ENCODE measurements at places on chromosomes 2 and 18.

- H3K27me3 ChIP-seq: no peaks in the 10 kb centered on the region
- no peaks in the 10 kb centered on the region for H3K4me1 ChIP-seq
- no peak for DNase-seq
- H3K27ac ChIP-seq: no peak overlapping the region
- no peak overlapping the region for H3K4me3 ChIP-seq
These were observed 558.2 kb upstream of the SALL3 start for GRCh38 chr18:78421392-78421791.

DNA sequence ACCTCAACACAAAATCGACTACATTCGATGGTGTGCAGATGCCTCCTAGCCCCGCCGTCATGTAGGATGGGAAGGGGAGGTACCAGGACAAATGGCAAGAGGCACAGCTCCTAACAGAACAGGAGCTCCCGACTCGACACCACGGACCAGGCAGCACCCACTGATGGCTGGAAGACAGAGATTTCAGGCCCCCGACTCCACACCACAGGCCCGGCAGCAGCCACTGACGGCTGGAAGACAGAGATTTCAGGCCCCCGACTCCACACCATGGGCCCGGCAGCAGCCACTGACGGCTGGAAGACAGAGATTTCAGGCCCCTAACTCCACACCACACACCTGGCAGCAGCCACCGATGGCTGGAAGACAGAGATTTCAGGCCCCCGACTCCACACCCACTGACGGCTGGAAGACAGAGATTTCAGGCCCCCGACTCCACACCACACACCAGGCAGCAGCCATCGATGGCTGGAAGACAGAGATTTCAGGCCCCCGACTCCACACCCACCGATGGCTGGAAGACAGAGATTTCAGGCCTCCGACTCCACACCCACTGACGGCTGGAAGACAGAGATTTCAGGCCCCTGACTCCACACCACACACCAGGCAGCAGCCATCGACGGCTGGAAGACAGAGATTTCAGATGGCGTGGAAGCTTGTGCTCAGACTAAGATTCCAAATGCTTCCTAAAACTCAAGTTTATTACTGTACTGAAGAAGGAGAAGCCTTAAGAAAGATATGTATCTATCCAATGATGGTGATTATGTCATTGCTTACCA lies 135.5 kb downstream of the EIPR1 start:
- peak overlapping the region; percentile 74 for H3K27ac ChIP-seq
- no peaks in the 10 kb centered on the region for H3K27me3 ChIP-seq
- no peak for DNase-seq
- H3K4me3 ChIP-seq: peak overlapping the region; percentile 3
- H3K36me3 ChIP-seq: peaks cover 13% of the 10 kb centered on the region

GRCh38 chr2:170950221-170950761 lies 21.2 kb downstream of the GORASP2 start:
- H3K27ac ChIP-seq: no peak overlapping the region
- no peak overlapping the region for H3K4me3 ChIP-seq

DNA sequence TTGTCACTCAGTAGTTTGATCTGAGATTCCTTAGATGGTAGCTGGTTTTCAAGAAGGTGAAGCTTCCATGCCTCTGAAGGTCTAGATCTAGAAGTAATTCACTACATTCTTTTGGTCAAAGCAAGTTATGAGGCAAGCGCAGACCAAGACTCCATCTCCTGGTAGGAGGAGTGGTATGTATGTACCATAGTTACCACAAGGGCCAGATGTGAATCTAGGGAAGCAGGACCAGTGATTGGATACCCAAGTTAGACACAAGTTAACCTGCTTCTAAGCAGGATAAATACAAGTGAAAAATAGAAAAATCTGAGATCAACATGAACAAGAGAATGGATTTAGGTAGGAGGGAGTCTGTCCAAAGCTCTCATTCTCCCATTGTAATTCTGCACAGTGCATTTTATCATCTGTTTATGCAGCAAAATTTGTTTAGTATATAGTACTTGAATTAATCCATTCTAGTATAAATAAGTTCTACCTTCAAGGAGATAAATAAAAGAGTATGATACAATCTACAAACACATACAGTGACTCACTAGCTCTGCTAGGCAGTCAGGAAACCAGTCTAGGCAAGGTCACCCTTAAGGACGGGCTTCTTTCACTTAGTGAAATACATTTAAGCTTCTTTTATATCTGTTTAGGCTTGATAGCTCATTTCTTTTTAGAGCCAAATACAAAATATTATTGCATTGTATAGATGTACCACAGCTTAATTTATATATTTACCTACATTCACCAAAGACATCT lies 14.2 kb upstream of the DOCK10 start:
- peak overlapping the region; percentile 6 for H3K27ac ChIP-seq
- peaks cover 50% of the 10 kb centered on the region for H3K4me1 ChIP-seq
- no peaks in the 10 kb centered on the region for H3K36me3 ChIP-seq
- no peaks in the 10 kb centered on the region for H3K27me3 ChIP-seq
- DNase-seq: peak; percentile 23
- no peak overlapping the region for H3K4me3 ChIP-seq

DNA sequence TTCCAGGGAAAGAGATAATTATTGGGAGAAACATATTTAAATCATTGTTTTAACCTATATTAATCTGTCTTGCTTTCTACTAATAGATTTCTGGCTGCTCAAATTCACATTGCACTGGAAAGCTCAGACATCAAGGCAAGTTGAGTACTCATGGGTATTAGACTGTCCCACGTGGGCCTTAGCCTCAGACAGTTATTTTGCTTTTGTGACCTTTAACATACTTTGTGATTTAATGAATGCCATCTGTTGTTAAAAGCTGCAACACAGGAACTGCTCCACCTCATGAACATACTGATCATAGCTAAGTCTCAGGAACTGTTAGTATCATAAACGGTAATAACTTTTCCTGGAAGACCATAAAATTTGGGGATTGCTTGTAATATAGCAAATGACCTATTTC lies 2.7 kb upstream of the LCT start:
- H3K27ac ChIP-seq: no peak overlapping the region
- peaks cover 11% of the 10 kb centered on the region for H3K4me1 ChIP-seq
- H3K4me3 ChIP-seq: no peak overlapping the region
- no peaks in the 10 kb centered on the region for H3K27me3 ChIP-seq

GRCh38 chr2:239957681-239958472 lies 67.3 kb downstream of the NDUFA10 start:
- H3K4me1 ChIP-seq: no peaks in the 10 kb centered on the region
- H3K27me3 ChIP-seq: no peaks in the 10 kb centered on the region
- no peak overlapping the region for H3K27ac ChIP-seq
- no peak overlapping the region for H3K4me3 ChIP-seq
- H3K36me3 ChIP-seq: peaks cover 9% of the 10 kb centered on the region
- no peak for DNase-seq

All from activated CD4-positive, alpha-beta memory T cell treated with anti-CD3 and anti-CD28 coated beads for 36 hours (primary cell).